Suppressor macrophage treated with lipopolysaccharide for 1 hour (primary cell): ENCODE measurements at places on chromosomes 7 and 10.

- DNase-seq: no peak
Measured at GRCh38 chr7:30396389-30396788, 82.2 kb downstream of the NOD1 start.

DNA sequence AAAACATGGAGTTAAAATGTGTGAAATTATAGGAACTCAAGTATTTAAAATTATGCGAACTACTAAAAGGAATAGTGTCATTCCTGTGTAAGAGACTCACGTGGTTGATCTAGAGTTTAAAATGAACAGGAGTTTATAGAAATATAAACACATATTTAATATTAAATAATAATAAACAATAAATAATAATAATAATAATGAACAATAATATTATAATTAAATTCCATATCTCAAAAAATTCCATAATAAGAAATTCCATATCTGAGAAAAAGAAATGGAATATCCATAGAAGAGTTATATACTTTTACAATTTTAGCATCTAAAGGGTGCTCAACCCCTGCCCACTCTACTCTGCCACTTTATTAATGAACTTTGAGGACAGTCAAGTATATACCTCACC lies 429.6 kb downstream of the TNS3 start:
- DNase-seq: no peak

GRCh38 chr10:88680958-88681357 lies 16.7 kb downstream of the LIPF start:
- no peak for DNase-seq

- DNase-seq: no peak
Measured at GRCh38 chr7:83338277-83338950, 175.7 kb upstream of the PCLO start.

DNA sequence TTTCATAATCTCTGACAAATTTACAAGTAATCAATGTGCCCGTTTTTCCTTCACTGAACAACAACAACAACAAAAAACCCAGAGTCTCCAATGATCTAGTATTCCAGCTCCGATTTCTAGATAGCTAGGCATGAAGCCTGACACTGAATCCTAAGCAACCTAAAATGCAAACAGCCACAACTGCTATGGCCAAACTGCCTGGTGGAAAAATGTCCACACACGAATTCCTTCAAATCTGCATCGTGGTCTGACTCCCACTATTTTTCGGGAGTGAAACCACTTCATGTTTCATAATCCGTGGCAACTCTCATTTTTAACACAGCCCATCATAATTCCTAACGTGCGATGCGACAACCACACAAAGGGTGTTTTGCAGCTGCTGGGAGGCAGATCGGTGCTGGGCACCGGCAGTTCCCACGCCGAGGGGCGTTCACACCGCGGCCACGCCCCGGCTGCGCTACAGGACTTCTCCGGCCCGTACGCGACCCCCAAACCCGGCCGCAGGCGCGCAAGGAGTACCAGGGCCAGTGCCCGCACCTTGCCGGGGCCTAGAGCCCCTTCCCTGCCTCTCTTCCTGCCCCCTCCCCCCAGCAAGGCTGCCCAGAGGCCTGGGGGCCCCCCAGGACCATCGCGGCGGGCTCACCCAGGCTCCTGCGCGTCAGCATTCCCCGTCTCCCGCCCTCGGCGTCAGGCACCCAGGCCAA lies 814 bp downstream of the RUFY2 start:
- DNase-seq: peak; percentile 56

- DNase-seq: no peak
Measured at GRCh38 chr7:95407751-95408150, 11.6 kb upstream of the PON3 start.

DNA sequence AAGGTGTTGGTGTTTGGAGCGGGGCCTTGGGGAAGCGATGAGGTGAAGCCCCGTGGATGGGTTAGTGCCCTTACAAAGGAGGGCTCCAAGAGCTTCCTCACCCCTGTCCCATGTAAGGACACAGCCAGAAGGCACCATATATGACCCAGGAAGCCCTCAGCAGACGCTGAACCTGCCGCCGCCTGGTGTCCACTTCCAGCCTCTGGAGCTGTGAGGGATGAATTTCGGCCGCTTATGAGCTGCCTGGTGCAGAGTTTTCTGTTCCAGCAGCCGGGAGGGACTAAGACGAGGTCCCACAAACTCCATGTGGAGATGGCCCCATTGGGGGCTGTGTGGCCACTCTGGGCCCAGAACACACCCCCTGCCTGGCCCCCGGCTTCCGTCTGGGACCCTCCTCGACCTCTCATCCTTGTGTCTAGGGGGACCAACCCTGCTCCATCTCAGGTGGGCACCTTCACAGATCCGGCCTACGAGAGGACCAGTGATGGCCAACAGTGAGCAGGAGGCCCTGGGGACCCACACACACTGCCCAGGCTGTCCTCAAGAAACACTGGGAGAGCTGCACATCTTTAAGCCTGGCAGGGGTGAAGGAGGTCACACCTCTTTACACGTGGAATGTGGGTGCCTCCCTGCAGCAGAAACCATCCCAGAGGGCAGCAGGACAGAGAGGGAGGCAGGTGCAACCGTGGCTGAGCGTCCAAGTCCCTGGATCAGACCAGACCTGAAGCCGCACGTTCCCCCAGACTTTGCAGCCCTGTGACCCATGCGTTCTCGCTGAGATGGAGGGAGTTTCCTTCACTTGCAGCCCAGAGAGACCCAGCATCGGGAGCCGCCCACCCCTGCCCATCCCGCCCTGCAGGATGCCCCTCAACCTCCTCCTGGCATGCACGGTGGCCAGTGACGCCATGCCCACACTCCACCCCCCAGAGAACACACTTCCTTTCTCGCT lies 96.1 kb downstream of the PDGFA start:
- DNase-seq: no peak

GRCh38 chr10:22183771-22184461 lies 33.9 kb downstream of the EBLN1 start:
- no peak for DNase-seq

DNA sequence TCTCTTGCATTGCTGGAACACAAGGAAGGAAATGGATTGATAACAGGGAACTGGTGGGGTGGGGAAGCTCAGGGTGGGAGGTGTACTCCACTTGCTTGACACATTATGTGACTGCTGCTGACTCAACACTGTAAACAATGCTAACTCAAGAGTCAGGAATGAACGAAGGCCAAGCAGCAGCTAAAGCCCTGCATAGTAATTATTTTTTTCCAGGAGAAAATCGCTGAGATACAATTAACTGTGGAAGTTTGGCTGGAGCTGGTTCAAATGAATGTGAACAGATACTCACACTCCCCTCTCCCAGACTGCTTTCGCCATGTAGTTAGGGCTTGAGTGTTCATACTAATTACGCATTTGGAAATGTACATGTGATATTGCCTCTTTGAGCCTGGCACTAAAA lies 170.9 kb upstream of the AOAH start:
- DNase-seq: no peak

GRCh38 chr10:91210435-91210834 lies 10.0 kb upstream of the PCGF5 start:
- DNase-seq: no peak

- DNase-seq: no peak
Measured at GRCh38 chr7:19090526-19090925, 26.9 kb downstream of the TWIST1 start.

DNA sequence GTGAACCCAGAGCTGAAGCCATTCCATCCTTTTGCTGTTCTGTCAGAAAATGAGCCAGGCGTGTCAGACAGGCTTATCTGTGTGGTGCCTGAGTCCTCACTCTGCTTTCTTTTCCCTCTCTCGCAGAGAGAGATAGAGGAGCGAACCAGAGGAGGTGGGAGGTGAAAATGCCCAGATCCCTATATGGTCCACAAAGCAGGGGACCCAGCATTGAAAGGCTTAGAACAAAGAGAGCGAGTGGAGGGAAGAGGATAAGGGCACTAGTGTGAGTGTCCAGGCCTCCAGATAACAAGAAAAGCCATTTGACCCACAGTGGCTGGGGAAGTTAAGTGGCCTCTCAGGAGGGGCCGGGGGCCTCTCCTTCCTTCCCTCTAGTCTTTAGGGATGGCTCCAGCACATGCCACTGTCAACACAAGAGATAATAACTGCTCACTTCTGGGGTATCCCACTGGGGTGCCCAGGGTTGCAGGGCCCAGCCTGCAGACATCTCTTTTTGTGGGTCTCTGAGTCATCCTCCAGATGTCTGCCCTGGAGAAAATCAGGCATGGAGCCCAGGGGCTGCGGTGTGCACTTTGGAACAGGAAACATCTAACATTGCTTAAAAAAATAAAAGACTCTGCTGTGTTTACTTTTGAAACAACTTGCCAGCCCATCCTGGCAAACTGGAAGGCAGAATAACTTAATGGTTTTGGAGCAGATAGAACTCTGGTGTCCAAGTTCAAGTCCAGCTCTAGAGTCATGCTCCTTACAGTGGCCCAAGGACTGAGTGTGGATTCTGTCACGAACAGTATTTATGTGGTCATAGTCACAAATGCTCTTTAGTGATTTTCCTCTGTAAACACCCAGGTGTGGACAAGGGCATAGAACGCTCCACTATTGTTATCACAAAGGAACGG lies 189.5 kb downstream of the CXCL12 start:
- DNase-seq: no peak

GRCh38 chr10:15841696-15842095 lies 18.6 kb downstream of the MINDY3 start:
- DNase-seq: peak; percentile 50

GRCh38 chr7:47475880-47476227 lies 106.1 kb downstream of the TNS3 start:
- DNase-seq: no peak

- DNase-seq: peak; percentile 52
Measured at GRCh38 chr10:88152728-88153133, 289.3 kb downstream of the PTEN start.

DNA sequence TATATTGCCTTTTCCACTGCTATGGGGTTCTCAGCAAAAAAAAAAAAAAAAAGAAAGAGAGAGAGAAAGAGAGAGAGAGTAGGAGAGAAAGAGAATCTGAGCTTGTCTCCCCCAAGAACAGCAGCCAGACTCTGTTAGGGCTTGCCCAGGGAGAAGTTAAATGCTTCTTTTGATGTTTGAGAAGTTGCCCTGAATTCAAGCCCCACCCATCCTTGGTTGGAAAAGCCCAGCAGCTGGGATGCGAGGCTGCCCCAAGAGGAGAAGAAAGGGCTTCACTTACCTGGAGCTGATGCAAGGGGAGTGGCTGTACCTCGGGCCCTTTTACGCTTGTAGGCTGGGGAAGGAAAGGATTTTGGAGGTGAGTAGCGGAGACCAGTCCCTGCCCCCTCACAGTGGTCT lies 20.9 kb upstream of the MGMT start:
- DNase-seq: no peak

- no peak for DNase-seq
Measured at GRCh38 chr7:120164-120991, 72.0 kb upstream of the FAM20C start.

GRCh38 chr10:77531441-77532001 lies 106.1 kb downstream of the KCNMA1 start:
- DNase-seq: peak; percentile 89

GRCh38 chr10:11303361-11304170 lies 285.9 kb downstream of the CELF2 start:
- no peak for DNase-seq

- DNase-seq: no peak
Measured at GRCh38 chr10:317271-317769, 182.1 kb downstream of the ZMYND11 start.

DNA sequence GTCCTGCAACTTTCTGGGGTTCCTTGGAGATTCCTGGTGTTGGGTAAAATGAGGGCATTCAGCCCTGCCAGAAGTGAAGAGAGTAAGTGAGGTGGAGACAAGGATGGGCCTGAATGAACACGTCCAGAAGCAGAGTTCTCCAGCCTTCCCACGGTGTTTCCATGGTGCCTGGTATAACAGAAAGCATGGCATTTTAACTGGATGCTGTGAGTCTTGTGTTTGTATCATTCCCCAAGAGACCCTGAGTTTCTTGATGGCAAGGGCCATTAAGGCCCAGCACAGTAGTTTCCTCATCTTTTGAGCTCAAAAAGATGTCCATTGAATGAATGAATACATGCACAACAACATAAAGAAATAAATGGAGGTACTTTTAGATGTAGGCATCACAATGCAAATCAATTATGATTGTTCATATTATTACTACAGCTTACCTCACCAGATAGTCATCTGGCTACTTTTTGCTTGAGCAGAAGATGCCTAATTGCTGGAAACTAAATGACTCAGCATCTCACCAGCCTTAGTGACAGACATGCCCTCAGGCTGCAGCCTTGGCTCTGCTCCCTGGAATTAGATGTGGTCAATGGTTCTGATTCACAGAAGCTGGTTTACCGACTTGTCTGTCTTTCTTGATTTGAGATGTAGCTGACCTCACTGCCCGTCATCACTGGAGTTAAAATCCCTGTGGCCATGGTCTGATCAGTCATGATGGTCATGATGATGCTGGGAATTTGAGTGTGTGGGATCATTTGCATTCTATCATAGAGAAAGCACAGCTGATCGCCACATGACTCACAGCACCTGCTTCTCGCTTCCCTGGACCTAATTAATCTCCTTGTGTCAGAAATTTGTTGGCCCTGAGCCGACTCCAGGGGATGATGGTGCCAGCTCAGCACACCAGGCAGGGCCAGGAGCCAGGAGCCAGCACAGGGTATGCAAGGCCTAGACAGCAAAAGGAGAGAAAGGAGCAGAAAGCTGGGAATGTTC lies 83.9 kb downstream of the CXCL12 start:
- DNase-seq: peak; percentile 4

DNA sequence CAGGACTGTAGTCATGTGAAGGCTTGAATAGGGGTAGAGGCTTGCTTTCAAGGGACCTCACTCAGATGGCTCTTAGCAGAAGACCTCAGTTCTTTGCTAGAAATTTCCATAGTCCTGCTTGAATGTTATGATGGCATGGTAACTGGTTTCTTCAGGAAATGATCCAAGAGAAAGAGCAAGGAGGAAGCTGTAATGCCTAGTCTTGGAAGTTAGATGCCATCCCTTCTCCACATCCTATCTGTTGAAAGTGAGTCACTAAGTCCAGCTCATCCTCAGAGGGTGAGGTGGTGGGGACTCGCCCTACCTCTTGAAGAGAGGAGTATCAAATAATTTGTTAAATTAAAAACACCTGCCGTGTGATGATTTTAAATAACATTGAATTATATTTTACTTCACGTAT lies 4.6 kb downstream of the MGAM start:
- DNase-seq: no peak

- no peak for DNase-seq
Measured at GRCh38 chr7:128152721-128153120, 88.4 kb upstream of the LEP start.
